Activated CD8-positive, alpha-beta memory T cell treated with anti-CD3 and anti-CD28 coated beads for 48 hours (primary cell): ENCODE measurements at places on chromosomes 3 and 15.

GRCh38 chr15:39310633-39311032, 270.2 kb upstream of the THBS1 start:
- no peak for DNase-seq

DNA sequence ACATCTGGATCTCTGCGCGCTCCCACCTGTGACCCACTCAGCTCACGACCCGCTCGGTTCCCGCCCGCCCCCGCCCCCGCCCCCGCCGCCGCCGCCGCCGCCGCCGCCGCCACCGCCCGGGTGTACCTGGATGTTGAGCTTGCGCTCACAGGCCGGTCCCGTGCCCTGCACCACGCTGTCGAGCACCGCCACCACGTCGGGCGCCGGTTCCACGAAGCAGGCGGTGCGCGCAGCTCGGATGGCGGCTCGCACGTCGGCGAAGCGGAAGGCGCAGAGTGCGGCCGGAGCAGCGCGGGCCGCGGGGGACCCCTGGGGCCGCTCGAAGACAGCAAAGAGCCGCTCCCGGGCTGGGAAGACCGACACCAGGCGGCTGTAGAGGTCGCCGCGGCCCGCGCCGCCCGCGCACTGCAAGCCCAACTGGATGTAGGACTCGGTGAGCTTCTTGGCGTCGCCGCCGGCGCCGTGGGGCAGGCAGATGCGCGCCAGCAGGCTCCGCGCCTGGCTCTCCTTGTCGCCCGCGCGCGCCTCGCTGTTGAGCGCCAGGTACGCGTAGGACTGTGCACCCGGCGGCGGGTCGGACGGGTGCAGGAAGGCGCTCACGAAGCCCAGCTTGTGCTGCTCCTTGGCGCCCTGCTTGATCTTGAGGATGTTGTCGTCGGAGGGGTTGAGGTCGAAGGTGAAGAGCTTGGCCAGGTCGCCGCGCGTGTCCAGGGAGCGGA, 1.1 kb downstream of the PLXND1 start:
- DNase-seq = no peak

DNA sequence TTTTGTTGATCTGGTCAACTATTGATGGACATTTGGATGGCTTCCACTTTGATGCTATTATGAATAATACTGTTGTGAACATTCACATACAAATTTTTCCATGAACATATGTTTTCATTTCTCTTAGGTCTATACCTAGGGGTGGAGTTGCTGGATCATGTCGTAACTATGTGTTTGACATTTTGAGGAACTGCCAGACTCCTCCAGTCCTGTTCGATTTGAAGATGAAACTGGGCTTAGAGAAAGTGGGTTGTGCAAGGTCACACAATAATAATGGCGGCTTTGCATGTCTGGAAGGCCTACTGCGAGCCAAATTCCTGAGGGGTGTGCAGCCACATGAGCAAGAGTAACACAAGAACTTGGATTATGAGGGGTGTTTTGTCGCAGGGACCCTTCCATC, 2.6 kb downstream of the TSEN2 start:
- no peak for DNase-seq

GRCh38 chr15:99447497-99448371, 118.0 kb upstream of the MEF2A start:
- no peak for DNase-seq

DNA sequence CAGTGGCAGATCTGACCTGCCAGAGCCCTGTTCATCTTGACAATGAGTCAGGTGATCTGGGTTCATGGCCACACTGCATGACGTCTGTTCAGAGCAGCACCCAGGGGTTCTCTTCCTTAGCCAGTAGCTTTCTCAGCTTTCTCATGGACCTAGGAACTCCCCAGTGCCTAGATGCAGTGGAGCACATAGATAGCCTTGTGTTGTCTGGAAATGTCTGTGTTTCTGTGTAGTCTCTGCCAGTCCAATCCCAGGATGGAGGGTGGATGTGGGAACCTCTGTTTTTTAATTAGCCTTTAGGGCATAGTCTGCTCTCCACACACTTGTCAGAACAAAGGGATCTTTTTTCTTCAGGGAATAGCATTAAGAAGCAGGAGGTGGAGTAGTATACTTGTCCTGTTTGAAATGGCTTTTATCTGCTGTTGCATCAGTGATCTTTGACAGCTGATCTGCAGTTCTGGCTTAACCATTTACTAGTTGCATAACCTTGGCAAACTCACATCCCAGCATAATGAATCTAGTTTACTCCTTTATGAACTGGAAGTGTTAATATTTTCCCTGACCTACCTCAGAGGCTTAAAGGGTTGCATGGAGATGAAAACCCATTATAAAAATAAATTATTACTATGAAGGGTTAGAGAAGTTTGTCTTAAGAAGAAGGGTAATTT, 16.1 kb upstream of the CACNA1D start:
- DNase-seq = no peak

DNA sequence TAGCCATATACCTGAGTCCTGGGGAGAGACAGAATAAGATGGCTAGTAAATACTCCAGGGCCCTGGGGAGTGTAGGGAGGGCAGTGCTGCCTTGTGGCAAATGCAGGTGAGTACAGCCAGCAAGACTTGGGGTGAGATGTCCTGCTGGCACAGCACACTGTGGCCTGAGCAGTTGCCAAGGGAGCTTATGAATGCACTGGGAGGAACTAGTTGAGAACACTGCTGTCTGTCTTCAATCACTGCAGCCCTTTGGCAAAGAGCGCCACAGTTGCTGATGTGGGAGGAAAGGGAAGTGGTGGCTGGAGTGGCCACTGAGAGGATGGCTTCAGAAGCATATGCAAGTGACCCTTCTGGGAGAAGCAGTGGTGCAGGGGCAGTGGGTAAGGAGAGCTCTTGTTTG, 264.6 kb downstream of the RORA start:
- no peak for DNase-seq

GRCh38 chr3:172148241-172148640, 108.9 kb downstream of the FNDC3B start:
- DNase-seq = no peak

DNA sequence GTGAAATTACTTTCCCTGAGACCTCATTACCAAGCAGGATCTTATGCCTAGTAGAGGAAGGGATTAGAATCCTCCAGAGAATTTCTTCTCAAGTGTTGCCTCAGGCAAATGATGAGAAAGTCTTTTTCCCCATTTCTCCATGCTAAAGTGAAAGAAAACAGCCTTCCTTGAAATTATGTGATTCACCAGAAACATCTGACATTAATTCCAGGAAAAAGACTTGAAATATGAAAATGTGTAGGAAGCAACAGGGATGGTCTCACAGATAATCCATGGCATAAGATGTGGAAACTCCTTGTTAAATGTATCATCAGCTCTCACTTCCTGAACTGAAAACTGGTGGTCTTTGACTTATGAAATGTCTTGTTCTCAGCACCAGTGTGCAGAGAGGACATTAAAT, 17.9 kb upstream of the ABI3BP start:
- DNase-seq = no peak

DNA sequence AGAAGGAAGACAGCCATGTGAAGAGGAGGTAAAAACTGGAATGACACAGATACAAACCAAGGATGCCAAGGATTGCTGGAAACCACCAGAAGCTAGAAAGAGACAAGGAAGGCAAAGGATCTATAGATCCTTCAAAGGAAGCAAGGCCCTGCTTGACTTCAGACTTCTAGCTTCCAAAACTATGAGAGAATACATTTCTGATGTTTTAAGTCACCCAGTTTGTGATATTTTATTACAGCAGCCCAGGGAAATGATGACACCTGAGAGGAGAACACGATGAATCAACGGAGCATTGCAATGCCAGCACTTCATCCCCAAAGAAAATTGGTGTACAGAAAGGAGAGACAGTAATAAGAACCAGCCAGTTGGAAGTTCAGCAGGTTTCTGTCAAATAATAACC, 116.3 kb downstream of the MAGI1 start:
- DNase-seq = no peak

DNA sequence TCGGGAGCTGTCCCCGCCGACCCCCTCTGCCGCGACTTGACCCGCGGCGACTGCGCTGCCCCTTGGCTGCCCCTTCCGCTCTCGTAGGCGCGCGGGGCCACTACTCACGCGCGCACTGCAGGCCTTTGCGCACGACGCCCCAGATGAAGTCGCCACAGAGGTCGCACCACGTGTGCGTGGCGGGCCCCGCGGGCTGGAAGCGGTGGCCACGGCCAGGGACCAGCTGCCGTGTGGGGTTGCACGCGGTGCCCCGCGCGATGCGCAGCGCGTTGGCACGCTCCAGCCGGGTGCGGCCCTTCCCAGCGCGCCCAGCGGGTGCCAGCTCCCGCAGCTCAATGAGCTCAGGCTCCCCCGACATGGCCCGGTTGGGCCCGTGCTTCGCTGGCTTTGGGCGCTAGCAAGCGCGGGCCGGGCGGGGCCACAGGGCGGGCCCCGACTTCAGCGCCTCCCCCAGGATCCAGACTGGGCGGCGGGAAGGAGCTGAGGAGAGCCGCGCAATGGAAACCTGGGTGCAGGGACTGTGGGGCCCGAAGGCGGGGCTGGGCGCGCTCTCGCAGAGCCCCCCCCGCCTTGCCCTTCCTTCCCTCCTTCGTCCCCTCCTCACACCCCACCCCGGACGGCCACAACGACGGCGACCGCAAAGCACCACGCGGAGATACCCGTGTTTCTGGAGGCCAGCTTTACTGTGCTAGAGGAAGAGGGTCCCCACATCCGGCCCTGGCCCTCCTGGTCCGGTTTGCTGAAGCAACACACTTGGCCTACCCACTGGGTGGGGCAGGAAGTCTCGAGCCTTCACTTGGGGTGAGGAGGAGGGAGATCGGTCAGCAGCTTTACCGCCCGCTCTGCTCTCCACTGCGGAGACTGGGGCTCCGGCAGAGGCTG, at the start of gene RASSF1:
Gene RASSF1, minus strand, starts transcription at position 389 of the 882 bp plus-strand sequence. Its CDS starts 31 bp downstream, at position 358.
- peak; percentile 49 for DNase-seq

DNA sequence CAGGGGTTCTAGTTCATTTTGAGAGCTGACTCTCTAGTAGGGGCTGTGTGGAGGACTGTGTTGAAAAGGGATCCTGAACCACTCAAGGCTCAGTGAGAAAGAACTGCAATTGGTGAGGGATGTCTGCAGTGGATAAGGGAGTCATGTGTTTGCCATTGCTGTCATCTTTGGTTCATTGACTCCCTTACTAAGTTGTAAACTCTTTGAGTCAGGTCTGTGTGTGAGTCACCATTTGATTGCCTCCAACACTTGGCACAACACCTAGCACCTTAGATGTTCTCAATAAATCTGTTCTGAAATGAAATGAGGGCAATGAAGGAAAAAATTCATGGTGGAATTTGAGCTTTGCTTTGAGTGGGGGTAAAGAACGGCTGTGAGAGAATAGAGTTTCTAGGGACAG, 51.7 kb downstream of the PLS1 start:
- DNase-seq = no peak

- DNase-seq = no peak
Observed at GRCh38 chr3:53718462-53718861, 127.8 kb downstream of the CHDH start.

DNA sequence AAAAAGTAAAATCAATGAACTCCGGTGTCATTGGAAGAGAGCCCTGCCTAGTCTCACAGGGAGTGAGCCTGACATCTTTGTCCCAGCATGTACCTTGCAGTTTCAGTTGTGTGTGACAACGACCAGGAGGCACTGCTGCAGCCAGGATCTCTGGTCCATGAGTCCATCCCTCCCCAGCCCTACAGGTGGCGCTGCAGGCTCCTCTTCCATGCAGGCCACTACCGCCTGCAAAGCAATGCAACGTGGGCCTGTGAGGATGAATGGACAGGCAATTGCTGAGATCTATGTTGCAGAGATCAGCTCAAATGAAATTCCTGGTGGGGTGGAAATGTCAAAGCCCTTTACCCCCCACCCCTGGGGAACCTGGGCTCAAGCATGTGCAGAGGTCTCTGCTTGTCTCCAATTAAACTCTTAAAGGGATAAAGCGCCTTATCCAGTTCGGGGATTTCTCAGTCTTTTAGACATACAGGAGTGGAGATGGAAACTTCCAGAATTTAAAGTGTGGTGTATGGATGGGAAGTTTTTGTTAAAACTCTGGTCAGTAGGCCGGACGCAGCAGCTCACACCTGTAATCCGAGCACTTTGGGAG, 35.8 kb downstream of the TKT start:
- DNase-seq = peak; percentile 70

DNA sequence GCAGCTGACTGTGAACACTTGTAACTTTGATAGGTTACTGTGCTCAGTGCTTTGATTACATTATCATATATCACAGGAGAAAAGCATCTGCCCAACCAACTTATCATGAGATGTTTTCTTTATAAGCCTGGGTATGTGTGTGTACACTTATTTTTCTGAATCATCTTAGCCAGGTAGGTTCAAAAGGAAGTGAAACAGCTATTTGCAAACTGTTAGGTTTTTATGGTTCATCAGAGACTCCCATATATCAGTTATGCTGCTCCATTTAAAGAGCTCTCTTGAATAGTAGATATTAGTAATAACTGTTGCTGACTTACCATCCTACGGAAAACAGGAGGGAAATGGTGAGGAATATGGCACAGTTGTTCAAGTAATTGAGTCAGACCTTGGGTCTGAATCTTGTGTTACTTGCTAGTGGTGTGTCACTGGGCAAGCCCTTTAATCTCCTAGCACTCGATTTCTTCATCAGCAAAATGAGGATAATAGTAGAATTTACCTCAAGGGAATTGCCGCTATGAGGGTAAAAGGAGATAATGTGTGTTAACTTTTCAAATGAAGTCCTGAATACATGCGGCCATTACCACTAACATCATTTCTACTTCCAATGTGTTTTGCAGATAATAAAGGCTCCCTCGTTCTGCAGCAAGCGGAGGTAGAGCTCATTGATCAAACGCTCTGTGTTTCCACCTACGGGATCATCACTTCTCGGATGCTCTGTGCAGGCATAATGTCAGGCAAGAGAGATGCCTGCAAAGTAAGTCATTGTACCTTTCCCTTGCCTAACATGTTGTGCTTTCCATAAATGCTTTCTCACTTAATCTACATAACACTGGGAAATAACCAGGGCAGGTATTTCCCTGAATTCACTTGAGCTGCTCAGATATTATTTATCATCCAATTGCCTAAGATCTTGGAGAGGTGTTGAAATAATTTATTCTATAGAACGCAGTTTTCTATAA, 7.8 kb upstream of the C3orf52 start:
- no peak for DNase-seq

GRCh38 chr3:99544786-99545281, 93.6 kb upstream of the COL8A1 start:
- no peak for DNase-seq

- DNase-seq = no peak
Observed at GRCh38 chr3:25537516-25537915, 109.5 kb downstream of the RARB start.

GRCh38 chr3:190099099-190099498, 21.6 kb downstream of the P3H2 start:
- no peak for DNase-seq

DNA sequence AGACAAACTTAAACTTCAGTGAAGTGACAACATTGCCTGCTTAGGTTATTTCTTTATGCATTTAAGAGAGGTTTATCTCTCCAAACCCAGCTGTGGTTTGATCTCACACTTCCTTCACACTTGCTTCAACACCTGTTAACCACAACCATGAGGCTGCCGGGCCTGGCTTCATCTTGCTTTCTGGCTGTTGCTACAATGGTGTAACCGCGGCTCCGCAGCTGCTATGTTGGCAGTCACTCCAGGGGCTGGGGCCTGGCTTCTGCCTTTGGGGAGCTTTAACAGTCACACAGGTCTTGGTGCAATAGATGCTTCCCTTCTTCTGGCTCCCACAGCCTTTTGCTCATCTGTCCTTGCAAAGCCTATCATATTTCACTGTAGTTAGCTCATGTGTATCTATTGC, 72.9 kb upstream of the MNS1 start:
- DNase-seq = no peak
